Lung (tissue), 17 donors: ENCODE measurements at places on chromosomes 12 and 14. TPM values are rescaled to one million over a fixed set of nuclear protein-coding genes. Genes with fewer than 3 reads are reported as not detected.

Gene ARMH4
- total RNA-seq: 14.2 TPM

Gene DAO
- not detected for total RNA-seq

DNA sequence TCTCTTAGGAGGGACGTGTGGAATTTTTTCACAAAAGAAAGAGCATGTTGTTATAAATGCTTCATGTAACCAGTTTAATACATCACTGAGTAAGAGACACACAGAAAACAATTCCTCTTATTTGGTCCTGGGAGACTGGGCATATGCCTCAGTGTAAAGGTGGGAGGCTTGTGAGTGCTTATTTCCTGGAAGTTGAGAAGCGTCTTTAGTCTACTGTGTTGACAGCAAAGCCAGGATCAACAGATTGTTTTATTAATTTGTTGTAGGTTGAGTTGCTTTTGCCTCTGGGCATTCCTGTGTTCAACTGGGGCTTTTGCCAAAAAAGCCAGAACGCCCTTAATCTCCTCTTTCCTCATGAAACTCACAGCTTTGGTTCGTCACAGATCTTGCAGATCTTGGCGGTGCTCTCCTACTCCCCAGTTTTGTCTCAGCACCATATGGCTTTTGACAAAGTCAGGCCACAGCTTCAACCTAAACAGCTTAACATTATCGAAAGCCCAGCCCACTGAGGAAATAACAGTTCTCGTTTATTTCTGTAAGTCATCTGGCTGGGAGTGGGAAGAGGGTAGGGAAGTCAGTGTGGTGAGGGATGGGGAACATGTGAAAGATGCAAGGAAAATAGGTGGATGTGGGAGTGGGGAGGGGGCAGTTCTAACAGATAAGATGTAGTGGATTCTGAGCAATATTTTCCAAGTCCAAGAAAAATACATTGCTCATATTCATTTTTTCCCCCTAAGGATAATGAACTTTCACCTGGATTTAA, 227.2 kb downstream of the DACT1 start:
- H3K4me1 ChIP-seq: no peaks in the 10 kb centered on the region
- no peaks in the 10 kb centered on the region for H3K27me3 ChIP-seq
- H3K4me3 ChIP-seq: no peak overlapping the region
- DNase-seq: peak; percentile 97

DNA sequence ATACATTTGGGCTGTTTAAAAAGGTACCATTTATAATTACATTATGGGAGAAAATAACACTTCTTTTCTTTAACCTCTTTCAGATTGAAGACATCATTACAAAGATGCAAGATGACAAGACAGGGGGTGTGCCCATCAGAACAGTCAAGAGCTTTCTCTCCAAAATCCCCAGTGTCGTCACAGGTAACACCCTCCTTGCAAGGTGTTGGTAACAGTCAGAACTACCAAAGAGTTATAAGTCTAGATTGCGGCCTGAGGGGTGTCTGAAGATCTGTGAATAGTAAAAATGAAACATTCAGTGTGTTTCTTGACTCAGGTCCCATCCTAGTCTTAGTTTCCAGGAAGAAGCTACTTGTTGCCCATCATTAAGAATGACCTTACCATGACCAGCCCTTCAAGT, 419.8 kb downstream of the RGS6 start:
- H3K4me1 ChIP-seq: no peaks in the 10 kb centered on the region
- H3K27ac ChIP-seq: no peak overlapping the region
- H3K36me3 ChIP-seq: no peaks in the 10 kb centered on the region
- DNase-seq: no peak
- H3K4me3 ChIP-seq: no peak overlapping the region
- no peaks in the 10 kb centered on the region for H3K27me3 ChIP-seq

GRCh38 chr12:1517007-1517406, 77.4 kb downstream of the FBXL14 start:
- H3K4me3 ChIP-seq: no peak overlapping the region
- no peak overlapping the region for H3K27ac ChIP-seq
- no peaks in the 10 kb centered on the region for H3K36me3 ChIP-seq
- H3K27me3 ChIP-seq: no peaks in the 10 kb centered on the region
- DNase-seq: no peak

Gene CLEC14A
- total RNA-seq: 91.3 TPM

Gene KRT85
- not detected for total RNA-seq

DNA sequence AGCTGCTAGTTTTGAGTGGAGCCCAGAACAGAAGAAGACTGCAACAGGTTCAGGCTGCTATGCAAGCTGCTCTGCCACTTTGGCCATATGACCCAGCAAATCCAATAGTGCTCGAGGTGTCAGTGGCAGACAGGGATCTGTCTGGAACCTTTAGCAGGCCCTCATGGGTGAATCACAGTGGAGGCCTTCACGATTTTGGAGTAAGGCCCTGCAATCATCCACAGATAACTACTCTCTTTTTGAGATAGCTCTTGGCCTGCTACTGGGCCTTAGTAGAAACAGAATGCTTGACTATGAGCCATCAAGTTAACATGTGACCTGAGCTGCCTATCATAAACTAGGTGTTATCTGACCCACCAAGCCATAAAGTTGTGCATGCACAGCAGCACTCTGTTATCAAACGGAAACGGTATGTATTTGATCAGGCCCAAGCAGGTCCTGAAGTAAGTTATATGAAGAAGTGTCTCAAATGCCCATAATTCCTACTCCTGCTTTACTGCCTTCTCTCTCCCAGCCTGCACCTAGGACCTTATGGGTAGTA, 116.9 kb upstream of the CCDC196 start:
- no peaks in the 10 kb centered on the region for H3K36me3 ChIP-seq
- H3K4me3 ChIP-seq: no peak overlapping the region
- H3K27me3 ChIP-seq: no peaks in the 10 kb centered on the region
- DNase-seq: no peak
- H3K27ac ChIP-seq: no peak overlapping the region
- no peaks in the 10 kb centered on the region for H3K4me1 ChIP-seq

GRCh38 chr12:132164426-132164825, 20.2 kb downstream of the NOC4L start:
- H3K27ac ChIP-seq: no peak overlapping the region
- H3K4me1 ChIP-seq: peaks cover 2% of the 10 kb centered on the region
- no peaks in the 10 kb centered on the region for H3K36me3 ChIP-seq
- peaks cover 11% of the 10 kb centered on the region for H3K27me3 ChIP-seq

GRCh38 chr12:104458694-104459367, 2.1 kb downstream of the CHST11 start:
- peaks cover 8% of the 10 kb centered on the region for H3K27me3 ChIP-seq
- DNase-seq: peak; percentile 38
- peaks cover 10% of the 10 kb centered on the region for H3K4me1 ChIP-seq
- H3K36me3 ChIP-seq: no peaks in the 10 kb centered on the region
- H3K27ac ChIP-seq: no peak overlapping the region
- H3K4me3 ChIP-seq: peak overlapping the region; percentile 81

Gene PPP2R5C
- 180 TPM for total RNA-seq

Gene GPX2
- 2.9 TPM for total RNA-seq

DNA sequence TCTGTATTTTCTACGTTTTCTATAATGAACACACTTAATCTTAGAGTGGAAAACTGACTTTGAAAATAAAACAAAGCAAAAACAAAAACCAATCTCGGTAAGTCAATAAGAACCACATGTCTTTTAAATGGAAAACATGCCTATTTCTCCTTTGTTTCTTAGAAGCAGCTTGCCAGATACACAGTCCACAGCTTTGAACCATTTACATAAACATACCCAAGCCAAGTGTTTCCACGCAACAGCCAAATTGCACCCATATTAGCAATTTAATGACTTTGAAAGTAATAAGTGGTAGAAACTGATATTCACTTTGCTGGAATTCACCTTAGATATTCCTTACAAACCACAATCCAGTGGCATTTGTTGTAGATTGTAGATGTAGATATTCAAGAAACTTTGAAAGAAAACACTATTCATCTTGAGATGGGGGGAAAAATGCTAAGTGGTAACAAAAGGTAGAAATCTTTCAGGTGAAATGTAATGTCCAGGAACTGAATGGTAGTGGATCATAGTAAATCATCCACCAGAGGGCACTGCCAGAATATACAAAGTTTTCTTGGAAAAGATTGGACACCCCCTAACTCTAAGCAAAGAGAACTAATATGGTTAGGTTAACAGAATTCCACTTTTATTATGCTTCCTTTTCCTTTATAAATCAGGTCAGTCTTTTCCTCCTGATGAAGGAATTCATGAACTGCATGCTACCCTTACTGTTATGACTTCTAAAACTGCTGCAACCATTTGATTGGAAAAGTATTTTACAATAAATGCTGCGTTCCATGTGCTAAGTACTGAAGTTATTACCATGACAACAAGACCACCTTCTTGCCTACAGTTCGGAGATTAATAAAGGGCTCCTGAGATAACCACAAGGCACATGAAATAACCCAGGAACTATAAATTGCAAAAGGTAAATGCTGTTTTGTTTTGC, 69.8 kb downstream of the RERG start:
- peak; percentile 70 for DNase-seq
- H3K4me1 ChIP-seq: peaks cover 21% of the 10 kb centered on the region
- H3K27ac ChIP-seq: no peak overlapping the region

DNA sequence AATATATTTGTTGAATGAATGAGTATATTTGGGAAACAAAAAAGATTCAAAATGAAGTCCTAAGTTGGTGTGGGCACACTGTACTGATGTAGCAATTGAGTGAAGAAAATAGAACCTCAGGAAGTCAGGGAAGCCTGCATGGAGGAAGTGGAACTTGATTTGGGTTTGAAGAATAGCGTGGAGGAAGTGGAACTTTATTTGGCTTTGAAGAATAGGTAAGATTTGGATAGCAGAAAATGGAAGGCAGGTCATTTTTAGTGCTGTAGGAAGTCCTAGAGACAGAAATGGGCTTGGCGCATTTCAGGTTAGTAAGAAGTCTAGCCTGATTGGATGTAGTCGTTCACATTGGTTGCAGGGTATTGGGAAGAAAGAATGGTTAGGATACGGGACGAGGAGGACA, 5.4 kb downstream of the C12orf75 start:
- DNase-seq: no peak
- no peaks in the 10 kb centered on the region for H3K36me3 ChIP-seq
- H3K4me1 ChIP-seq: no peaks in the 10 kb centered on the region
- no peak overlapping the region for H3K4me3 ChIP-seq
- no peak overlapping the region for H3K27ac ChIP-seq
- H3K27me3 ChIP-seq: no peaks in the 10 kb centered on the region

Gene ACRBP
- total RNA-seq: 6.1 TPM

Gene KLHL33
- total RNA-seq: 0.51 TPM

GRCh38 chr14:88931321-88932110, 107.1 kb downstream of the TTC8 start:
- DNase-seq: no peak
- no peak overlapping the region for H3K4me3 ChIP-seq
- no peak overlapping the region for H3K27ac ChIP-seq
- H3K4me1 ChIP-seq: peaks cover 6% of the 10 kb centered on the region

DNA sequence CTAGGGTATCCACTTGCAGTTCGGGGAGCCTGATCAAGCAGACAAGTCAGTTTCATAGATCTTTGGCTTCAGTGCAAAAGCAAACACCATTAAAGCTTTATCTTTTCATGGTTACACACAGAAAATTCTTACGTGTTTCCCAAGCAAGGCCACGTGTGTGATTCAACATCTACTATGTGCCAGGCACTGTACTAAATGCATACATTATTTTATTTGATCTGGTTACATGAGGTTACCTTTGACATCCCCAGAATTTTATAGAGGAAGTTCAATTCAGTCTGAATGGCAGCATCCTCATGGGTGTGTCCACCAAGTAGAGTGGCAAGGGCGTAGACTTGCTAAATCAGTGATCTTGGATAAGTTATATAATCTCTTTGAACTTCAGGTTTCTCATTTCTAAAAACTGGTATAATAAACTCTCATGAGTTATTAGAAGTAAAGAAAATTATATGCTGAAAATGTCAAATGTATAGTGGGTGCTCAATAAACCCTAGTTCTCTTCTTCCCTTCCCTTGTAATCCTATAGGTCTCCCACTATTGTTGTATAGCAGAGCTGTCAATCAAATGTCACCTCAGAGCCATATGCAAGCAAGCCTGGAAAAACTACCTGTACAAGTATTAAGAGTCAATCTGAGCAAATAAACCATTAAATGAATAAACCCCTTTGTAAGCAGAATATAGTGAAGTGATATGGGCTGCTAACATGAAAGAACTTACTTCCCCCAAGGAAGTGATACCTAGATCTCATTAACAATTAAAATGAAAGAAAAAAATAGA, 50.3 kb upstream of the TMX1 start:
- H3K27me3 ChIP-seq: no peaks in the 10 kb centered on the region
- H3K4me1 ChIP-seq: no peaks in the 10 kb centered on the region
- no peak overlapping the region for H3K27ac ChIP-seq
- no peak for DNase-seq
- no peaks in the 10 kb centered on the region for H3K36me3 ChIP-seq
- no peak overlapping the region for H3K4me3 ChIP-seq

DNA sequence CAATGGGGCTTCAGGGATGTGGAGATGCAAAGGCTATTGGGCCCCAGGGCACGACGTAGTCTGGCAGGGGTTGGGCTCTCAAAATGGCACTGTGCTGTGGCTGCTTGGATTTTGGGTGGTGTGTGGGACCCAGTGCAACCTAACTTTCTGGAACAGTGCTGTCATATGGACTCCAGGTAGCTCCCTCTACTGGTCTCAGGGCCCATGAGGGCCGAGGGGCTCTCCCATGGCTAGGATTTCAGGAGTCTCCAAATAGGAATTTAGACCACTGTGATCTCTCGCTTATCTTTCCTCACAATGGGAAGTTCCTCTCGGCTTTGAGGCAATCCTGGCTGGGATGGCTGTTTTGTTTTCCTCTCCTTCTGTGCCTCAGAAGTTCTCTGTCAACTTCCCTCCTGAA, 68.2 kb upstream of the MUCL1 start:
- H3K4me1 ChIP-seq: no peaks in the 10 kb centered on the region
- no peaks in the 10 kb centered on the region for H3K36me3 ChIP-seq
- H3K4me3 ChIP-seq: no peak overlapping the region
- H3K27me3 ChIP-seq: no peaks in the 10 kb centered on the region

GRCh38 chr12:96040305-96041133, 5.1 kb upstream of the LTA4H start:
- no peaks in the 10 kb centered on the region for H3K4me1 ChIP-seq
- no peak overlapping the region for H3K4me3 ChIP-seq
- H3K27ac ChIP-seq: no peak overlapping the region

Gene PSMC1
- total RNA-seq: 73.6 TPM

DNA sequence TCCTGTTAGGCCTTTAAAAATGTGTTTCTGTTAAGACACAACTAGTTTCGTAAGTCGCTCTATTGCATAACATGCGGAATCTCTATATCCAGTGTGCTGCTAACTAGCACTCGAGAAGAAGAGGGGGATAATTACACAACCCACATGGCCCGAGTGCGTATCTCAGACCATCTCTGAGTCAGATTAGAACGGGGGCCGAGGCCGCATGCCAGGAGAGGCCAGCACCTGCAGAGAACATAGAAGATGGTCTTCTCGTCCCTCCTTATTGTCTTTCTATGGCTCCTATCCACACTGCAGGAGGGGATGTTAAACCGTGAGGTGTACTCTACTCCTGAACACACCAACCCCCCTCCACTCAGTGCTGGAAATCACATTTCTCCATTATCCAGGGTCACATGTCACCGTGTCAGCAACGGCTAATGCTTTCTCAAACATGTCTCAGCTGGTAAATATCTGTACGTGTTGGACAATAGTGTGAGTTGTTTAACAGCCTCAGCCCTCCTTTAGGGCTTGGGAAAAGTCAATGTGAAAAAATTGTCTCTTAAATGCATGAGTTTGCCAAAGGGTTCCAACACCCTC, 56.3 kb downstream of the CCDC88C start:
- no peaks in the 10 kb centered on the region for H3K27me3 ChIP-seq
- peaks cover 2% of the 10 kb centered on the region for H3K36me3 ChIP-seq

GRCh38 chr14:100201701-100202100, 37.2 kb upstream of the YY1 start:
- no peak for DNase-seq
- H3K36me3 ChIP-seq: no peaks in the 10 kb centered on the region
- no peaks in the 10 kb centered on the region for H3K27me3 ChIP-seq
